EH (cell line): ENCODE measurements at places on chromosomes 7 and 10.

DNA sequence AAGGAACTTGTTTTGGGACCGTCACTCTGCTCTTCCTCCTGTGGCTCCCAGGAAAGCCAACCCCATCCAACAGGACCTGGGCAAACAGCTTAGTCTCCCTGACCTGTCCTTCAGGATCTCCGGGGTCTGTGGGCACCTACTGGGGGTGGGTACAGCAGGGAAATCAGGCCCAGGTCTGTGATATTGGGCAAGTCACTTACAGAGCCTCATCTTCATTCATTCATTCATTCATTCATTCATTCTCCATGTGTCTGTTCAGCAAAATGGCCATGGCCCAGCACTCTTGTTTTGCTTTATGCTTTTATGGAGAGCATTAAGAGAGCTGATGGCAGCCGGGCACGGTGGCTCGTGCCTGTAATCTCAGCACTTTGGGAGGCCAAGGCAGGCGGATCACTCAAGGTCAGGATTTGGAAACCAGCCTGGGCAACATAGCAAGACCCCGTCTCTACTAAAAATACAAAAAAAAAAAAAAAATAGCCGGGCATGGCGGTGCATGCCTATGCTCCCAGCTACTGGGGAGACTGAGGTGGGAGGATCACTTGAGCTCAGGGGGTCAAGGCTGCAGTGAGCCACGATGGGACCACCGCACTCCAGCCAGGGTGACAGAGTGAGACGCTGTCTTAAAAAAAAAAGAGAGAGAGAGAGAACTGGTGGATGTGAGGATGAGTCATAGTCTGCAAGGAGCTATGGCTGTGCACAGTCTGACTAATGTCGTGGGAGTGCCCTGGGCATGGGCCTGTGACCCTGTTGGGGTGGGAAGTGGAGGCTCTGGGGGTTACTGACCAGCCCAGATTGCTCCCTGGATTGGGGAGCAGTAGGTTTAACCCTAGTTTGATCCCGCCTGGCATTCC is 54.3 kb downstream of the CLIP2 start:
- DNase-seq: peak; percentile 89

DNA sequence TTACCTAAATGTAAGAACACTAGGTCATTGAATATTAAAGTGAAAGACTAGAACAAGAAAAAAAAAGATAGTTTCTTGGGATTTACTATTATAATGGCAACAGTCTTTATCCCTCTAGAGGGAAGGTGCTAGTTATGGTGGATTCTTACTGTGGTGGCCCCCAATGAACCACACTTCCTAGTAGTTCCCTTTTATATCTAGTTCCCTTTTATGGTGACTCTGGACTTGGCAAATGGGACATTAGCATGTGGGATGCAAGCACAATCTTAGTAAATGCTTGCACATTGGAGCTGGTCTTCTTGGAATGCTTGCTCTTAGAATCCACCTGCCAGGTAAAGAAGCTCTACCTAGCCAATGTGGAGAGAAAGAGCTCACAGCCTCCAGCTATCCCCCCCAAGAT is 430.2 kb downstream of the LRMDA start:
- DNase-seq: no peak

- DNase-seq: peak; percentile 19
Measured at GRCh38 chr10:5632446-5632845, 33.9 kb downstream of the ASB13 start.

DNA sequence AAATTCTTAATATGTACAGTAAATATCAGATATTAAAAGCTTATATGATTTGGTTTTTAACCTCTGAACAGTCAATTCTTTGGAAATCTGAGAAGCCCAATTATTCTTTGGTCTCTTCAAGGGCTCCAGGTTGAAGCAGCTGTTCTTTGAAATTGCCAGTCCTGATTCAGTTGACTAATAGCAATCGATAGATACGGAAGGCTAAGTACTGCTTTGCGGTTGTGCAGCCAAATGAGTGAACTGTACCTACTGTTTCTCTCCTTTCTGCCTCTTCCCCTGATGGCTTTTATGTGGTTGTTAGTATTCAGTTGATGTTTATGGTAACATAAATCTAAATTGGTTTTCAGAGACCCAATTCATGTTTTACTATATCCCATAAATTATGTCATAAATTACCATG is 103.1 kb upstream of the RPA3 start:
- DNase-seq: no peak

- no peak for DNase-seq
Measured at GRCh38 chr10:44512431-44513022, 127.6 kb upstream of the CXCL12 start.

DNA sequence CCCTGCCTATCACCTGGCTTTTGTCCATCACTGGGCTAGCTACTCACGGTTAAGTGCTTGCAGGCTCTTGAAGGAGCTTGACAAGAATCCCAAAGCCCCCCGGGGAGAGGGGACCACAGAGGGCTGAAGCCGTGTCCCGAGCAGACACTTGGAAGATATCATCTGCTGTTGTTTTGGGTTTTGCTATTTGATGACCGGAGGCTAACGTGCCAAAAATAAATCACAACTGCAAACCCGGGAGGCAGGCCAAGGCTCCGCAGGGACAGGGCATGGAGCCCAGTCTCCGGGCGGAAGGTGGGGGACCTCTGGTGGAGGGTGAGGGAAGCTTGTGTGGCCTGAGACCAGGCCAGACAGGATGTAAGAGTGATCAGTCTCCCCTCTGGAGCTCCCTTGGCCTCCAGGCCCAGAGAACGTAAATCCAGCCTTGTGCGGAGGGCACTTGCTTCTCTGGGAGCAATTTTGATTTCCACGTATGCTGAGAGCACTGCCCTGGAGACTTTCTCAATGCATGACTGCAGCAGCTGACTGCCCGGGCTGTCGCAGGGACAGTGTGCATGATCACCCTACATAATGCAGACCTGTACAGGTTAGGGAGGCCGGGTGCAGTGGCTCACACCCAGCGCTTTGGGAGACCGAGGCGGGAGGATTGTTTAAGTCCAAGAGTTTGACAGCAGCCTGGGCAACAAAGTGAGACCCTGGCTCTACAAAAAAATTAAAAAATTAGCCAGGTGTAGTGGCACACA is at the start of gene PHKG1:
Gene PHKG1, minus strand, starts transcription at position 164 of the 743 bp plus-strand sequence. CDS start 4,011 bp downstream, outside the sequence.
- peak; percentile 92 for DNase-seq

- no peak for DNase-seq
Measured at GRCh38 chr7:156544919-156545715, 95.5 kb upstream of the RNF32 start.

DNA sequence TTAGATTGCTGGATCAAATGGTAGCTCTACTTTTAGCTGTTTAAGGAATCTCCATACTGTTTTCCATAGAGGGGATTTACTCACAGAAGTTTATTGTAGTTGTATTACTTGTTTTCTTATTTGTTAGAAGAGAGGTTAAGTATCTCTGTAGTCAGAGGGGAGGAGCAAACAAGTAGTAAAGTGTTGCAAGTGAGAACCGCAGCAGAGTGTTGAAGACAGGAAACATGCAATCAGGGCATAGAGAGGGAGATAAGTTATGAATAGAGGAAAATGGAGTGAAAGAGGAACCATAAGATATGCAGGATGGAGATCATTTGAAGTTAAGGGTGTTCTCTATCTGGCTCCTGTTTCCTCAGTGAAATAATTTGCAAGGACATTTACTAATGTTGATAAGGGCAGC is 331.4 kb upstream of the TMEM229A start:
- no peak for DNase-seq

GRCh38 chr10:19947215-19947614 is 131.0 kb downstream of the PLXDC2 start:
- no peak for DNase-seq

DNA sequence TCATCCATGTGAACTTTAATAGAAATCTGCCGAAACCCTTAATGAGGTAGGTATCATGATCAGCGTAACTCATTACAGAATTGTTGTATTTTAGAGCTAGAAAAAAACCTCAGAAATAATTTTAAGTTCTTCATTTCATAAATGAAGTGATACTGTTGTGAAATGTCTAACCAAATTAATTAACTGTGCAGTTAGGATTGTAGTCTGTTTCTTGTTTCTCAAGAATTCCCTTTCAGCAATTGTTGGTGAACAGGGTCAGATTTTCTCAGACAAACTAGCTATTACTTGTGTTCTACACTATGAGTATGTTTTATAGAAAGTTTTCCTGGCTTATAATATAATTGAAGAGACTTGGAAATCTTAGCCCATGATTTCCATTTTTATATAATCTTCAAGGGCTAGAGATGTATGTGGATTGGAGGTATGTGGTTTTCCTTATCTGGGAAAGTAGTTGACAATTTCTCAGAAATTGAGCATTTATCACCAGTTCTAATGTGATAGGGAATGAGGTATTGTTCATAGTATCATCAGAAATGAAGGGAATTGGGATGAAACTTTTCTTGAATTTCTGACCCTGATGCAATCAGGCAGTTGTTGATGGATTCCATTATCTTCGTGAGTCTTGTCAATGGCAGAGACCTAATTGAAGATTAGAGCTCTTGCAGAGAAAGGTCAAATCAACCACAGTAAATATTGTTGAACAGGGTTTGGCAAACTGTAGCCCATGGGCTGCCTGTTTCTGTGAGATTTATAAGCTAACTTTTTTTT is 55.0 kb downstream of the ST7 start:
- no peak for DNase-seq

- peak; percentile 80 for DNase-seq
Measured at GRCh38 chr7:271266-272107, 18.5 kb upstream of the FOXL3 start.

- no peak for DNase-seq
Measured at GRCh38 chr7:27124902-27125689, 5.5 kb downstream of the HOXA4 start.

GRCh38 chr7:17512181-17512675 is 213.8 kb downstream of the AHR start:
- DNase-seq: no peak

GRCh38 chr10:124087672-124088634 is 5.4 kb downstream of the CHST15 start:
- no peak for DNase-seq

DNA sequence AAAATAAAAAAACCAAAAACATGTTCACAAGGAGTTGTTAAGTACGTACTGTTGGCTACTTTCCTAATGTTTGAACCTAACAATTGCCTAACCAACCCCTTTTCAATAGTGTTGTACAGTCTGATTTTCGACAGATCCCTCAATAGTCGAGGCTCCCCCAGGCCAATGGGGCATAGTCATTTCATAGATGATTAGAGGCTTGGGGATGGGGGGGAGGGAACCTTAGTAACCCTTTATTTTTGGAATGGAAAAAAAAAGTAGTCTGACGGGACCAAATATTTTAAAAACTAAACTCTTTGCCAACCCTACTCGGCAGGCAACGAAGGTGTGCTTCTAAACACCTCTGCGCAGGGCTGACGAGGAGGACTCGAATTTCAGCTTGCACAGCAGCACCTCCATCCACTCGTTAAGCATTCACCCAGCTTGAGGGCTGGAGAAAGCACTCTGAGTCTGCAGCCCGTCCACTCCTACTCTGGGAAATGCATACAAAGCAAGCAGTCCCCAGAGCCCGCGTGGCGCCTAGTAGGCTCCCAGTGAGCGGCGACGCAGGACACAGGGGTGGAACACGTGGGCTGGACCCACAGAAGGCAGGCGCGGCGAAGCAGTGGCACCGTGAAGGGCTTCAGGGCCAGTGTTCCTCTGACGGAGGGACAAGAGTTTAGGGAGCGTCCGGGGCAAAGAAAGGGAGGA is 899 bp downstream of the PUS7 start:
- DNase-seq: peak; percentile 75

DNA sequence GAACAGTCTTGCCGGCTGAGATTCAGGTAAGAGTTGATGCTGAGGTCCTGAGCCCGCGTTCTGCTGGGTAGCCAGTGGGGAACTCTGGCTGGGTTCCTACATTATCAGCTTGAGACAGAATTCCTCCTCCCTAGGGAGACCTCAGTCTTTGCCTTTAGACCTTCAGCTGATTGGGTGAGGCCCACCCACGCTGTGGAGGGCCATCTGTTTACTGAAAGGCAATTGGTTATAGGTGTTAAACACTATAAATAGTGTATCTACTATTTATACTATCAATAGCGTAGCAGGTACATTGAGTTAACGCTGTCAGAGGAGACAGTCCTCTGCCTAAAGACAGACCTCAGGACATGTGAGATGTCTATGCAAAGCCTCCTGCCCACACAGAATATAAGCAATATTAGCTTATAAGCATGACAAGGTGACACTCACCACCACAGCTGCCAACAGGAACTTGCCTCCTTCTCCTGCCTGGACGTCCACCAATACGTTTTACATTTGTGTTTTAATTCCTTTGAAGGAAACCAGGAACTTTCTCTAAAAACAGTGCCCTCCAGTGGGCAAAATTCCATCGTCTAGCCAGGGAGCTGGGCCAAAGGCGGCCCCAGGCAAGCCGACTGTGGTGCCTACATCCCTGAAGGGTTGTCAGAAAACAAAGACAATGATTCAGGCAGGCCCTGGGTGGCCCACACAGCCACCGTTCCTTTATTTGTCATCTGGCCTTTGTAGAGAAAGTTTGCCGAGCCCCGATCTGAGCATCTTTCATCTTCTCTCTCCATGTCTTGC is 58.8 kb downstream of the INSIG1 start:
- DNase-seq: peak; percentile 21

DNA sequence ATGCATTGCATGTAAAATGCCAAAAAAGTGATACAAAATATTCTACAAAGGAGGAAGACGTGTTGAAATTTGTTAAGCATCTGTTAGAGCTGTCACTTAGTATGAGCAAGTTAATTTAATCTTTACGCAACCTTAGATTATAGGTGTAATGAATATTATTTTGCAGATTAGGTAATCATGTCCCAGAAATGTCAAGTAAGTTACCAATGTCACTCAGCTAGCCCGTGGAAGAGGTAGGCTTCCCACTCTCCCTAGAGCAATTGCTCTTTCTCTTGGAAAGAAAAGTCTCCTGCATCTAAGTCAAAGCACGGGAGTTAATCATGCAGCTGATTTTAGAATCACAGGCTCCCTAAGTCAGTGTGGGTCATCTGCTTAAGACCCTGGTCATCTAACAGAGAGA is 830.4 kb upstream of the IGFBP3 start:
- no peak for DNase-seq

GRCh38 chr10:98110356-98110755 is 24.1 kb upstream of the R3HCC1L start:
- no peak for DNase-seq

DNA sequence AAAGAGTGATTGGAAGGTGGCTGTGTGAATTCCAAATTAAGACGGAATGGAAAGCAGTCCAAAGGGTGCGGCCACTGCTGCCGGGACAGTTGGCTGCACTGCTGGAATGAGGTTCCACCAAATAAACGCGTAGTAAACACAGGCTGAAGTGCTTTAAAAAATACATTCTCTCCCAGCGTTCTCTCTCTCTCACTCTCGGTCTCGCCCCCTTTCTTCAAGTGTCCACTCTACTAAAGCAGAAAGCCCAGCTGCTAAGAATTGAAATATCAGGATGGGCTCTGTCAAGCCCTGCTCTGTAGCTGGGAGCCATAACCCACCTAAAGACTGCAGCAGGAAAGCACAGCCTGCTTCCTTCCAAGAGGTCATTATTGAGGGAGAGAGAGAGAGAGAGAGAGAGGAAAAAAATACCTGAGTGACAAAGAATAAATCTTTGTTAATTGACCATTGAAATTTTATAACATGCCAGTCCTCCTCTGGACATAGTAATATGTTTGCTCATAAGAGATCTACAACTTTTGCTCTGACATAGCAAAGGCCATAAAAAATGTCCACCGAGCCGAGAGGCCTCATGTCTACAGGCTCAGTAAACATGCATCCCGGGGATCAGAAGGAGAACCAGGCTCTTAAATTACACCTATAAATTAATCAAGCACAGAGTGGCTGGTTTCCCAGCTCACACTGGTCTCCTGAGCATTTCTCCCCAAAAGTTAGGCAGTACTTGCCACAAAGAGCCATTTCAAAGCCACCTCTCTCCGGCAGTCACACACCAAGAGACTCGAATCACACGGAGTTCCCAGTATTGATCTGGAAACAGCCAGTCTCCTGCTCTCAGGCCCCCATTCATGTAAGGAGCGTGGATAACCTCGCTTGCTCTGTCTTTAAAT is 72.8 kb downstream of the FGFR2 start:
- DNase-seq: no peak

GRCh38 chr7:101916876-101917275 is 99.5 kb downstream of the CUX1 start:
- peak; percentile 30 for DNase-seq
